Stimulated activated CD8-positive, alpha-beta memory T cell treated with anti-CD3 and anti-CD28 coated beads, Interleukin-2, amount 100 ng/mL, for 1 hour (primary cell): ENCODE measurements at places on chromosomes 12 and 14.

- DNase-seq = no peak
Observed at GRCh38 chr12:124675881-124676713, 108.7 kb upstream of the NCOR2 start.

GRCh38 chr12:47755655-47756562 is 2.8 kb downstream of the RAPGEF3 start:
- no peak for DNase-seq

GRCh38 chr14:101022121-101022520 is 118.6 kb upstream of the RTL1 start:
- no peak for DNase-seq

DNA sequence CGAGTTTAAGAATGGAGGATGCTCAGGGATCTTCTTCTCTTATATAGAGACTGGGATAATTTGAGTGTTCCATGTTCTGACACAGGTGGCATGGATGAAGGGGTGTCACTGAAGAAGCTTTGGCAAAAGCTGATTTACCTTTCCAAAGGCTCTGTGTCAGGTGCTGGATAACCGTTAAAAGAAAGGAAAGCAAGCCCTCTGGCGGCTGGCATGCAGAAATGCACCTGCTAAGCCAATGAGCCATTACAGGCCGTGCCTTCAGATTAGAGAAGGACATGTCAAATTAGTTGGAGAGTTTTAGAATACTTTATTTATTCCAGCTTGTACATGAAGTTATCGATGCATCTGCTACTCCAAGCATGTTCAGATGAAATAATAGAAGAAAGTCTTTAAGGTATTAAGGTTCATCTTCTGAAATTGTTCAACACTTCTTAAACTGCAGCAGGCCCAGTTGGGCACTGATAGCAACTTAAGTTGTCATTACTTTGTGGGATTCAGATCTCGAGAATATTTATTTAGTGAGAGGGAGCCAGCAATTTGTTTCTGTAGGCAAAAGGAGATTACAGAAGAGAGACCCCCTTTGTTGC is 678.2 kb downstream of the NRXN3 start:
- no peak for DNase-seq

GRCh38 chr12:127174881-127175280 is 1092.1 kb upstream of the TMEM132C start:
- DNase-seq = no peak

DNA sequence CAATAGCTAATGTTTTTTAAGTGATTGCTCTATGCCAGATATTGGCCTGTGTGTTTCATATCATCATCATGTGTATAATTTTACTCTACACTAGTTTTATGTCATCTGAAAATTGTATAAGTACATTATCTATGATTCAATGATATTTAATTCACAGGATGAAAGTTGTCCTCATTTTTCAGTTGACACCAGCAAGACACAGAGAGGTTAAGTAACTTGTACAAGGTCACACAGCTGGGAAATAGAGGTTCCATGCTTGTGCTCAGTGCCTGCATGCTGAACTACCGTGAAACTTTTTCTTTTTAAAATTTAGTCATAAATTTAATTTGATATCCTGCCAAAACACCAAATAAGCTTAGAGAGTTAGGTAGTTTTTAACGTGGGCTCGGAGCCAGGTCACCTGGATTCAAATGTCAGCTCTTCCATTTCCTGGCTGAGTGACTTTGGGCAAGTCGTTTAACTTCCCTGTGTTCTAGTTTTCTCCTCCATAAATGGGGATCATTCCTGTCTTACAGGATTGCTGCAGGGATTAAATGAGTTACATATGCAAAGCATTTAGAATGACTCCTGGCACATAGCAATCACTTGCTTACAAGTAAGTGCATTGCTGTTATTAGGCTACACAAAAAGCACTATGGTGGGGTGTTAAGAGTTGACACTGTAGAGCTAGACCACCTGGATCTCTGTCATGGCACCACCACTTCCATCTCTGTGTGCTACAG is 183.9 kb downstream of the ETV6 start:
- no peak for DNase-seq

DNA sequence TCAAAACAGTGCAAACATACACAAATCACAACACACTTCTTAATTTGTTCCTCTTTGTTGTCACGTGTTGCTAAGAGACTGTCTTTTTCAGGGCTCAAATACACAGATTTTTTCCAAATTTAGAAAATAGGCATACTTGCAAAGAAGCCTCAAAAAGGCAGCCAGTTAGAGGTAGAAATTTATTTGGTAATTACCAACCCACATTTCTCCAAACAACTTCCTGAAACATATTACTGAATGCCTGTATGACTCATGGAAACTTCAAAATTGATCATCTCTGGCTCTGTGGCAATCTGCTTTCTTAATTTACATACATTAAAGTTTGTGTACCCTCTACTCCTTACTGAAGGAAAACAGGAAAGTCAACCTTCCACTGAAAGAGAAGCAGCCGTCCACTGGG is 36.4 kb downstream of the PPM1H start:
- no peak for DNase-seq
